ENCODE measurements at places on chromosomes 11 and 22.

DNA sequence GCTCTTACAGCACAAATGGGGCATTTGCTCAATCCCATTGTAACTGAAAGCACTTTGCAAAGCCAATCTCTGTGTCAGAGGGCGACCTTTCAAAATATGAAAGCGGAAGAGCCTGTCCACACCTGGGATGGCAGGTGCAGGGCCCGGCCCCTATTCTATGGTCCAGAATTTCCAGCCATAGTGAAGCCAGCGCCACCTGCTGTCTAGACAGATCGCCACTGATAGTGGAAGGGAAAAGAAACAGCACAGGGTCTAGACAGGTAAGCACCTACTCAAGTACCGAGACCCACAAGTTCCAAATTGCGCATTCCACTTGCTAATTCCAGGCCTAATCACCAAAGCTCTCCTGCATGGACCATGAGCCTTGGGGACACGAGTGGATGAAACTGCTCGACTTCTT lies 141.4 kb downstream of the NTM start:
- DNase-seq = no peak

GRCh38 chr11:120867531-120867930 lies 156.4 kb upstream of the TBCEL start:
- no peak for DNase-seq

DNA sequence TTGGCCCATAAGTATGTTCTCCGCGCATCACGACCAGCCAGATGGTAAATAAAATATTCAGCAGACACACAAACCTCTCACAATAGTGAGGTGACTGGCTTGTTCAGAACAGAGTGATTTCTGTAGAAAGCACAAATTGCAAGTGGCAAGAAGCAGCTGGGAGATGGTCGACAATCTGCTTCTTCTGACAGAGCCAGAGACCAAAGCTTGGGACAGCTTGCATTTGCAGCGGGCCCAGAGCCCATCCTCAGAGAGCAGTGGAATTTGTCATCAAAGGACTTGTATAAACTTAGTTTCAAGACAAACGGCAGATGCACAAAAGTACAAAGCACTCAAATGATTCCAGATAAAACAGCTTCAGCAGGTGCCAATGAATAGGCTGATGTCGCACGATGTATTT lies 7.6 kb upstream of the GALNT18 start:
- no peak for DNase-seq

- DNase-seq = no peak
These were observed 62.4 kb upstream of the NNMT start for GRCh38 chr11:114233755-114234154.

DNA sequence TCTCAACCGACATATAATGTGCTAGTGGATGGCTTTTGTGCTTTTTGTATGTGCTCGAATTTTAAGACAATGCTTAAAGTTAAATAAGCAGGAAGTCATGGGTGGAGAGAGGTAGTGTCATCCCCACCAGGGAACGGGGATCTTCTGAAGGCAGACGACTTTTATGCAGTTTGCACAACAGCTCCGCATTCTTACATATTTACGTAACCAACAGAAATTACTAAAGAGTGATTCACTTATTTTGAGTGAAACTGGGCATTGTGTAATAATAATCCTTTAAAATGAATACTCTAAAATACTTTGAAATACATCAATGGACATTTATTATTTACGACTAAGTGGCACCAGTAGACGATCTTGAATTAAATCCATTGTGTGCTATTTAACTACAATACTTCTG lies 305.1 kb downstream of the CNTN5 start:
- DNase-seq = peak; percentile 55

- no peak for DNase-seq
These were observed 48.9 kb downstream of the RELT start for GRCh38 chr11:73425108-73425507.

DNA sequence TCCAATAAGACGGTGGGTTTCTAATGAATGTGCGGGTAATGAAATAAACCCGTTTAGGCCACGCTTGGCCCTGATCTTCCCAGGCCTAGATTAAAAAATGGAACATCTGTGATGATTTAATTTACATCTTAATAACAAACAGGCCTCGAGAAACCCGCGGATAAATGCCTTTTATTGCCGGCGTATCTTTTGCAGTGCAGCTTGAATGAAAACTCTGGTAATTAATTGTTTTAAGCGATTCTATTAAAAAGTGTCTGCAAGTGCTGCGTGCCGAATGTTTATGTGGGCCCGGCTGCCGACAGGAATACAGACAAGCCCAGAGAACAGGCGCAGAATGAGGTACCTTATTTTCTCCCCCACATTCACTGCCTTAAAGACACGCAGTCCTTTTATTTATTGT lies 420.7 kb downstream of the MN1 start:
- DNase-seq = no peak

DNA sequence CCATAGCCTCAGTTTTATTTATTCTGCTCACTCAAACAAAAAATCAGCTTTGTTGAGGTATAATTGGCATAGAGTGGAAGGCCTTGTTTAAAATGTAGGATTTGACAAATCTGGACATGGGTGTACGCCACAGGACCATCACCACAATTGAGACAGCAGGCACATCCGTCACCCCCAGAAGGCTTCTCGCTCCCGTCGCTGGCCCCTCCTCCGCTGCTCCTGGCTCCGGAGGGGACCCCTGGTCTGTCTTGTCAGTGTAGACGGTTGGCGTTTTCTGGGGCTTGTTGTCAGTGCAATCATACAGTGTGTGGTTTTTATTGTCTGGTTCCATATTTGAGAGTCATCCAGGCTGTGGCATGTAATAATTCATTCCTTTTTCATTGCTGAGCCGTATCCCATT lies 97.6 kb downstream of the KCNQ1 start:
- no peak for DNase-seq

GRCh38 chr11:93244018-93244417 lies 46.2 kb upstream of the SLC36A4 start:
- DNase-seq = no peak

- DNase-seq = no peak
These were observed 25.8 kb downstream of the TPST2 start for GRCh38 chr22:26564181-26564580.

- DNase-seq = no peak
These were observed 346 bp downstream of the FJX1 start for GRCh38 chr11:35618497-35619115.

DNA sequence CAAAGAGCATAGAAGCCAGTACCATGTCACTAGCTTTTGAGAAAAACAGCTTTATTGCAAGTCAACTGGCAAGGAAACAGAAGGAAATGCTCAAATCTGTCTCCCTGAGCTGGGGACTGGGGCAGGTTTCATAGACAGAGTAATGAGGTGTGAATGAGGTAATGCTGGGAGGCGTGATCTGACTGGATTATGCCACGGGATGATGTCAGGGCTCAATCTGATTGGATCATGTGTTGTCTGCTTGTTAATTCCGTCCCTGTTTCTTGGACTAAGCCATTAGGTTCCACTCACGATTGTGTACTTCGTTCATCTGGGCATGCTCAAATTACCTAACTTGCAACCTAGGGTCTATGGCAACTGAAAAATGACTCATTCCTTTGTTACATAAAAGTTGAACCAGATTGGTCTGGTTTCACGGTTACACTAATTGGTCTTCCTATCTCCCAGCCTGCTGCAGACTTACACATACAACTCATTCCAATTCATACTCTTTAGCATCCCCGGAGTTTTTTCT lies 20.2 kb upstream of the OR10A5 start:
- no peak for DNase-seq

DNA sequence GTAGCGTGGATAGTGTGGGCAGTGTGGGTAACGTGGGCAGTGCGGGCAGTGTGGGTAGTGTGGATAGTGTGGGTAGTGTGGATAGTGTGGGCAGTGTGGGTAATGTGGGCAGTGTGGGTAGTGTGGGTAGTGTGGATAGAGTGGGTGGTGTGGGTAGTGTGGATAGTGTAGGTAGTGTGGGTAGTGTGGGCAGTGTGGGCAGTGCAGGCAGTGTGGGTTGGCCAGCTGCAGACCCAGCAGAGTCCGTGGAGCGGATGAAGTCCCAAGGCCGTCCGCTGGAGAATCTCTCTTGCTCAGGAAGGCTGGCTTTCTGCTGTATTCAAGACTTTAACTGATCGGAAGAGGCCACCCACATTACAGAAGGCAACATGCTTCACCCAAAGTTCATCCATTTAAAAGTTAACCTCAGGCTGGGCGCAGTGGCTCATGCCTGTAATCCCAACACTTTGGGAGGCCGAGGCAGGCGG lies 26.1 kb upstream of the KRTAP5-6 start:
- no peak for DNase-seq

DNA sequence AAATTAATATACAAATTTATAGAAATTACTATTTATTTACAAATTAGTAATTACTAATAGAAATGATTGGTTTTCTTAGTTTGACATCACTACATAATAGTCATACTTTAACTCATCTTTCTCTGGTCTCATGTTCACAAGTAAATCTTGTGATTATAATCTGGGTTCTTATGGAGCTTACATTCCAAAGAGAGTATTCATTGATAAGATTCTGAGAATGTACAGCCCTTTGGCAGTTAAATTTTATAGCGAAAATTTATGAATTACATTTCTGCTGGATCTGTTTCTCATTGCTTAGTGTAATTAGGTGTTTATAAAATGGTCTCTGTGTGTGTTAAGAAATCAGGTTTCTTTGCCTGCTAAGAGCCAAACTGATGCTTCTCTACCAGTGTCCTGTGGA lies 175.2 kb downstream of the TMEM135 start:
- DNase-seq = no peak

GRCh38 chr11:67483831-67484665 lies 1.2 kb downstream of the AIP start:
- DNase-seq = no peak

GRCh38 chr11:121191818-121192217 lies 90.8 kb downstream of the TECTA start:
- DNase-seq = no peak

DNA sequence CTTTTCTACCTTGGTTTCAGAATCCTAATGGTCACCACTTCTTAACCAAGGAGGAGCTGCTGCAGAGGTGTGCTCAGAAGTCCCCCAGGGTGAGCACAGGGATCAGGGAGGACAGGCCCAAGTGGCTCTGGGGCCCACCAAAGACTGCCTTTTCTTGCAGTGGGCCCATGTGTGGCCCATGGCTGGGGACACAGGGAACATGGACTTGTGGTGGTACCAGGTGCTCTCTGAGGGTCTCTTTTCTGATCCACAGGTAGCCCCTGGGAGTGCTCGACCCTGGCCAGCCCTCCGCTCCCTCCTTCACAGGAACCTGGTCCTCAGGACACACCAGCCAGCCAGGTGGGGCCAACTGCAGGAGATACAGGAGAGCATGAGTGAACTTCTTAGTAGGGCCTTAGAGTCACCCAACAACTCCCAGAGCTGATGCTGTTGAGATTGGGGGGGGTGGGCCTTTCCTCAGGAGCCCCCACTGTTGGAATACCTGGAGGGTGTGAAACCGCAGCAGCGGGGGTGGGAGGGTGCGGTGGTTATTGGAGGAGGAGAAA lies 2.0 kb downstream of the MUS81 start:
- DNase-seq = no peak

GRCh38 chr22:29081517-29082236 lies 8.8 kb downstream of the KREMEN1 start:
- DNase-seq = no peak

- no peak for DNase-seq
These were observed 43.0 kb downstream of the DBX1 start for GRCh38 chr11:20117291-20117690.

- DNase-seq = no peak
These were observed 37.1 kb downstream of the SVIP start for GRCh38 chr11:22792497-22792896.

DNA sequence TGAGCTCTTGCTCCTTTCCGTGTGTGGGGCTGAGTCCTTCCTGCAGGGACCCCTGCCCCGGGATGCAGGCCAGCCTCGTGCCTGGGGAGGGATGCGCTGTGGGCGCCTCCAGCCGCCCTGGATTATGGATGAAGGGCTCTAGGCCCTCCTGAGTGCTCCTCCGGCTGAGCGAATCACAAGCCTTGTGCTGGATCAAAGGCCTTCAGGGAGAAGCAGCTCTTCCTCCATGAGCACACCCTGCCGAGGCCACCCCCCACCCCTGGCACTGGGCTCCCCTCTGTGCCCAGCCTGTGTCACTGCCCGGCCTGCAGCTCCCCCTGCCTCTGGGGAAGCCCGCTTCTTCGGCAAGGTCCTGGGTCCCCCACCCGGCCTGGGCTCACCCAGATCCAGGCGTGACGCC lies 43.8 kb downstream of the BRSK2 start:
- no peak for DNase-seq

DNA sequence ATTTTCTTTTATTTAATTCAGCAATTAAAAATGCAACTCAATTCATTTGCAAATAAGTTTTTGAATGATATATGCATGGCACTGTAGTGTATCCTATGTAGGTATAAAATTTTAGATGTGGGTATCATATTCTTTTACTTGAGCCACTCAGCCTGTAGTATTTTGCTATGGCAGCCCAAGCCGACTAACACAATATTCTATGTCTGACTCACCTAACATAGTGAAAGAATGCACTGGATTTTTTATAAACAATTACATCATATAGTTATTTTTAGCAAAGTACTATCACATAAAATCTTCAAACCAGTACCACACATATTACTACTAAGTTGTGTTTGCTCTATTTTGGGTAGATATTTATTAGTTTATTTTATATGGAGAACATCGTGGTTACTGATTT lies 21.9 kb upstream of the GRIA4 start:
- peak; percentile 57 for DNase-seq

GRCh38 chr11:69654001-69654659 lies 13.2 kb downstream of the CCND1 start:
- no peak for DNase-seq

DNA sequence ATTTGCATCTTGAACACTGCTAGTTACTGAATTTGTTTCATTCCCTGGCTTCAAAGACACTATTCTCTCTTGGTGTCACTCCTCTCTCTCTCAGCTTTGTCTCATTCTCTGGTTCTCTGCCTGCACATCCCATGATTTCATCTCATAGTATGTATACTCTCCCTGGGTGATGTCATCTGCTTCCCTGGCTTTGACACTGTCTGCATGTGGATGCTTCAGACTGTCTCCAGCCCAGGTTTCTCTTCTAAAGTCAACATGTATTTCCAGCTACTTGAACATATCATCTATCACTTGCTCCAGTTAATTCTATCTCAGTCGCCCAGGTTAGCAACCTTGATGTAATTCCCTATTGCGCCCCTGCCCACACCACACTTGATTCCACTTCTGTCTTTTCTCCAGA lies 9.3 kb upstream of the ACAT1 start:
- no peak for DNase-seq

- DNase-seq = no peak
These were observed 4.9 kb upstream of the FLI1 start for GRCh38 chr11:128688896-128689546.

- no peak for DNase-seq
These were observed 612.7 kb downstream of the BRD1 start for GRCh38 chr22:49214976-49215375.

Measured in astrocyte of the cerebellum (primary cell).